ENCODE measurements at places on chromosomes 1 and 21.
A peak's percentile ranks its signal among the peaks of the same experiment; 100 is the strongest.

DNA sequence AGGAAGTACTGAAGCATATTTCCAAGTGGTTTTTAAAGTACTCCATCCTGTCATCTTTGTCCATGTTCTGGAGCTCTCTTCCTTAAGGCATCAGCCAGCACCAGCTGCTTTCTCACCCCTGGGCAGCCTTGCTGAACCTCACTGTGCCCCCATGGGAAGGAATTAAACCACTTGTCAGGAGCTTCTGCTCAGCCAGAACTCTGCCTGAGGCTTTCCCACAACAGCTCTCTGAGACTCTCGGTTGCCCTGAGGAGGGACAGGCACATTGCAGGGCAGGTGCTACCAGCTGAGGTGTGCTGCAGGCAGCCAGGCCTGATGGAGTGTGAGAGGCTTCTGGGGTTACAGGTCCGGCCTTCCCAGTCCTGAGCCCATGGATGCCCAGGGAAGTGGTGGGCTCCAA is 30.9 kb downstream of the FAM163A start:
- no peak for DNase-seq

DNA sequence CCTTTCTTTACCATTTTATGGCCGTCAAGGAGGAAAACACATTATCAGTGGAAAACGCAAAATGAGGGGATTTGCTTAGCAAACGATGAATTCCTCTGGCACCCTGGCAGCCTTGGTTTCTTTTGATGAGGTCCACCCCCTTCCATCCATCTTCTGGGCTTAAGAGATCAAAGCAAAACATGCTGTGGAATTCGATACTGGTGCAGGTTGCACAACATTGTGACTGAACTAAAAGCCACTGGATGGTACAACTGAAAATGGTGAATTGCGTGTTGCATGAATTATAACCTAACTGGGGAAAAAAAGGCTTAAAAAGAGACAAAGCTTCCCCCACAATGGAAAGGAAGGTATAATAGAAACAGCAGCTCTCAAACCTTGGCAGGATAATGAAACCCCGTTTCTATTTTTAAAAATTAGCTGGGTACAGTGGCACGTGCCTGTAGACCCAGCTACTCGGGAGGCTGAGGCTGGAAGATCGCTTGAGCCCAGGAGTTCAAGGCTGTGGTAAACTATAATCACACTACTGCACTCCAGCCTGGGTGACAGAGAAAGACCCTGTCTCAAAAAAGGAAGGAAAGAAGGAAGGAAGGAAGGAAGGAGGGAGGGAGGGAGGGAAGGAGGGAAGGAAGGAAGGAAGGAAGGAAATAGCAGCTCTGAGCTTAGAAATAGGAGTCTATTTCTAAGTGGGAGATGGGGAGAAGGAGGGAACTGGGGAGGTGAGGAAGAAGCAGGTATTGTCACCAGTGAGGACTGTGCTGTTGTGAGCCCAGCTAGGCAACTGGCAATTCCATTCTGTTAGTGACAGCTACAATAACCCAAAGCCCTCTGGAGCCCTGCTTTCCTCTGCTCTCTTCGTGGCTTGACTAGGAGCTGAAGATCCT is 29.0 kb upstream of the LGALS8 start:
- DNase-seq, result peak; percentile 28

DNA sequence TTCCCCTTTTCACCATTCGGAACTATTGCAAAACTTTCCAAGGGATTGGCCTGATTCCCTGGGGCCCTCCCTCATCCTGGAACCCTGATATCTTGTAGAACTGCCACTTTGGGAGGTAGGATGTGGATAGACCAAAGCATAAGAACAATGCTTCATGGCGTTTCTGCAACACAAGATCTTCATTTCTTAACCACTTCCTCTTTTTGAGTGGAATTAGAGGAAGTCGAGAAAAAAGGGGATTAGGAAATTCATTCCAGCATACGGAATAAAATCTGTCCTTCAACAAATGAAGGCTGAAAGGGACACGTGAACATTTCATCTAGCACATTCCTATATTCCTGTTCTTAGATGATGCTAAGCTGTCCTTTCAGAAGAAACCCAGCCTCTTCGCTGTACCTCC is 149.3 kb downstream of the HUNK start:
- no peak for DNase-seq

GRCh38 chr1:173507205-173507846 is 30.2 kb downstream of the PRDX6 start:
- peak; percentile 80 for DNase-seq

GRCh38 chr1:157540160-157540748 is 12.1 kb downstream of the FCRL5 start:
- DNase-seq, result no peak

DNA sequence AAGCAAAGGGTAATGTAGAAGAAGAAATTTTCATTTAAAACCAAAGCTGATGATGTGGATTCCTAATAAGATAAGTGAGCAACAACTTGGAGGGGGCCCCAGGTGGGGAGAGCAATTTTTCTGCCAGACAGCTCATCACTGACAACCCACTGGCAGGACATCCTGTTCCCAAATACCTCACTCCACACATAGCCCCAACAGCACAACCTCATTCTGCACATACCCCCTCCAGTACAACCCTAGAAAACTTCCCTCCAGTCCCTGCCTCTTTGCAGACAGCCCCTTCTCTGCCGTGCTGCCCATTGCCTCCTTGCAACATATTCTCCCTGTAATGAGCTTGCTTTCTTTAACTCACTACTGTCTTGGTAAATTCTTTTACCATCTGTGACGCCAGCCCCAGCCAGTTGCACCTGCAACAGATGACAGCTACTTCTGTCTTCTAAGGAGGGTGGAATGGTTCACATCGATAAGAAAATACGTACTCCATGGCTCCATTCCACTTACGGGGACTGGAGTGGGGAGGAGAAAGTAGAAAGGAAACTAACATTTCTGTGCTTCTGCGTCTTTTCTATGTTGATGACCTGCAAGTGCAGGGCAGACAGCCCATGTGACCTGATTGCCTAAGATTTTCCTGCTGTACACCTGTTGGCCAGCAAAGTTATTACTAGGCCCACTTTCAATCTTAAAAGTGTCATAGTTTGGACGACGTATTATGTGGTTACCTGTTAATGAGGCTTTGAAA is 14.7 kb downstream of the RHEX start:
- DNase-seq, result no peak

DNA sequence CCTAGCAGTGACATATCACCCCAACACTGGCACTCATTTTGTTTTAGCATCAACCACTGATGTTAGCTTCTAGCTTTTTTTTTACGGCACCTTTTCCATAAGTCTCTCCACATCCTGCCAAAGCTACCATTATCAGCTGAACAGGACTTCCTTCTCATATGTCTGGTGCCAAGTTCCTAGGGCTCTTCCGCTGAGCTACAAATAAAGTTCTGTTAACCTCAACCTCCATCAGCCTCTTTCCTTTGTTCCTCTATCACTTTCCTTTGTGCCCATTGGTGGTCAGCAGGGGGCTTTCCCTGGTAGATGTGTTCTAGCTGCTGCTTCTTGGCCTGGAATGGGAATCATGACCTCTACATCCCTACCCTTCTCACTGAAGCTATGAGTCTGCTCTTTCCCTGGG is 163.8 kb downstream of the FAF1 start:
- DNase-seq, result no peak

DNA sequence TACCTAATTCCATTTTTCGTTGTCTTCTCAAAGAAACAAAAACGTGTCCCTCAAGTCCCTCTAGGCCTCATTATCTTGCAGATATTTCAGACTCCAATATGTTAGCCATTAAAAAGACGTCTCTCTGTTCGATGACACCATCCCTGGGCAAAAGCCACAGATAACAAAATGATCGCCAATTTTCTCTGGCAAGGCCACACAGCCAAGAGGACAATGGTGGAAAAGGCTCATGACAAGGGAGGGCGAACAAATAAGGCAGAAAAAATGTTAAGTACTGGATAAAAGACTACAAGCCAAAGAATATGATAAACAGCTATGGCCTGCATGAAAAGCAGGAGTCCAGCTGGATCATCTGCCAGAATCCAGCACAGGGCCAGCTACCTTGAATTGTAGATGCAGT is 82.9 kb downstream of the TBX15 start:
- no peak for DNase-seq

GRCh38 chr1:86753700-86754099 is 49.3 kb downstream of the SH3GLB1 start:
- peak; percentile 75 for DNase-seq

- DNase-seq, result no peak
These were observed 11.7 kb upstream of the WNT9A start for GRCh38 chr1:227959325-227959860.

DNA sequence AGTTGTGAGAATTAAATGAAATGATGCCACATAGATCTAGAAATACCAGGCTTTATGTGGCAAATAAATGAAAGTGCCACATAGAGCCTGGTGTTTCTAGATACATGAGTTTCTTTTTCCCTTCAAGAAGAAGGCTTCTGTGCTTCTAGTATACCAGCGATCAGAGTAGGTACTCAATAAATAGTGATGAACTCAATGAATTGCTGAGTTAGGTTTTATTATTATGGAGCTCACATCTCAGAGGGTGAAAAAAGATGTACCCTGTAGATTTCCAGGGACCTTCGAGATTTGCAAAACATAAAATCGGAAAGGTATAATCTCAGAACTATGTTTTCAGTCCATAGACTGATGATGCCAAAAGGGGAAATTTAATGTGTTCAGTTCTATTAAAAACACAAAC is 2.3 kb upstream of the CLSTN1 start:
- no peak for DNase-seq

Measured in NCI-H69 (cell line).